ENCODE measurements at places on chromosomes 6 and 20.

GRCh38 chr20:53561505-53561904 is 32.1 kb downstream of the ZNF217 start:
- no peak for DNase-seq

DNA sequence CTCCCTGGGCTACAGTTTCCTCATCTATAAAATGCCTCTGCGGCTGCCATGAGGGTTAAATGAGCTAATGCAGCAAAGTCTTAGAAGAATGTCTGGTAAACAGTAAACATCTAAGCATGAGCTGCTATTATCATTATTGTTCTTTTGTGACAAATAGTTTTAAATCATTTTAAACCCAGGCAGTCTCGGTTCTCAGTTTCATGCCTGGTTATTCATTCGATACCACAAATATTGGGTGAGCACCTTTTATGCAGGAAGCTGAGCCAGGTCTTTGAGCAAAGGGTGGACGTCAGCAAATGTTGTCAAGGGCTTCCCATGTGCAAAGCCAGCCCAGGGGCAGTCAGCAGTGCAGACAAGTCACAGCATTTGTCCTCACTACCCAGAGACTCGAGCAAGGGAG is 128.7 kb downstream of the NFATC2 start:
- no peak for DNase-seq

GRCh38 chr20:62887152-62887859 is 25.7 kb upstream of the TCFL5 start:
- peak; percentile 85 for DNase-seq

GRCh38 chr6:136440203-136440602 is 110.0 kb downstream of the MAP7 start:
- DNase-seq, result no peak

DNA sequence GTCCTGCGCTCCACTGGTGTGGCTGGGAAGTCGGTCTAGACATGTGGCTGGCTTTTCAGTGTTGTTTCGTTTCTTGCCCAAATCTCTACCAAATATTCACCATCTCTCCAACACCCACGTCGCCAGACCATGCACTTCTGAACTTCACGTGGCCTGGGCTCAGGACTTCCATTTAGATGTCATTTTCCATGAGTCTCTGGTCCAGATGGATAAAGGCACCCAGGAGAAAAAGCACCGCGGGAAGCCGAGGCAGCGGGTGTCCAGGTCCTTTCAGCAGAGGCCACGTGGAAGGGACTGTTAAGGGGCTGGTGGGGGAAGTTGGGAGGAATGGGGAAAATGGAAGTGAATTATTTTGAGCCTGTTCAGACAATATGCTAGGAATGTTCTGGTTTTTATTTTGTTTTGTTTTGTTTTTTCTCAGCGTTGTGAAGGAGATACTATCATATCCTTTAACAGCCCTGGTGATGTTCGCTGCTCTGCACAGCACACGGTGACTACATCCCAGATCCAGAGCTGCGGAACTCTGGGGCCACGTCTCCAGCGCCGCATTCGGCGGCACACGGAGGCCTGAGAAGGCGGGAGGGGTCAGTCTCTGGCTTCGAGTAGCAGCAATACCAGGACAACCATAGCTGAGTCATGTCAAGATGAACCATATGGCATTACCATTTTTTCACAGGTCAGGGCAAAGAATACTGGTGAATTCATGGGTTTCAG is 230.3 kb downstream of the THBS2 start:
- no peak for DNase-seq

- no peak for DNase-seq
These were observed 28.3 kb upstream of the HDAC2 start for GRCh38 chr6:113999284-113999683.

DNA sequence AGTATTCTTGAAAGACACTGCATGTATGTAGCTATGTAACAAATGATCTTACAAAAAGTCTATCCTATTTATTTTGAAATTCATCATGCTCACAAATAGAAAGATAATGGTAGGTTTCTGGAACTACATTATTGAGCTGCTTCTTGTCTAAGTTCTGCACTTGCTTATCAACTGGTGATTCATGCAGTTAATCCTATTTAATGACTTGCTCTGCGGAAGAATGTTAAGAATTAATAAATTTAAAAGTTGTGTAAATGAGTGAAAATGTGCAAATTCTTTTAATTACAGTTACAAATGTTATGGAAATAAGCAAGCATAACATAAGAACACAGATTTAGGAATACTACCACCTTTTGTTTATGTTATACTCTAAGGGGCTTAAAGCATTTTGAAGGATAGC is 67.1 kb upstream of the MCM9 start:
- DNase-seq, result no peak

DNA sequence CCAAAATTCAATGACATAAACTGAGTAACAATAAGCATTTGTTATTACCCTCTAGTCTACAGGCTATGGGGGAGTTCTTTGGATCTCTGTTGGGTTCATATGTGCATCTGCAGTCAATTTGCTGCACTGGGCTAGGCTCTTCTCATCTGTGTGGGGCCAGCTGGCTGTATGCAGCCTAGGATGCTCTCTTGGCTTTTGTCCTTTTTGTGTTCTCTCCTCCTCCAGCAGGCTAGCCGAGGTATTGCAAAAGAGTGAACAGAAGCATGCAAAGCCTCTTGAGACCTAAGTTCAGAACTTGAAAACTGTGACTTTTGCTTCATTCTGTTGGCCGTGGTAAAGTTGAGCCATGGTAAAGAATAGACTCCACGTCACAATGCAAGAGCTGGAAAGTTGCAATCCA is 62.8 kb upstream of the FOXO3 start:
- peak; percentile 36 for DNase-seq

GRCh38 chr6:148508401-148509041 is 165.9 kb downstream of the SASH1 start:
- no peak for DNase-seq

DNA sequence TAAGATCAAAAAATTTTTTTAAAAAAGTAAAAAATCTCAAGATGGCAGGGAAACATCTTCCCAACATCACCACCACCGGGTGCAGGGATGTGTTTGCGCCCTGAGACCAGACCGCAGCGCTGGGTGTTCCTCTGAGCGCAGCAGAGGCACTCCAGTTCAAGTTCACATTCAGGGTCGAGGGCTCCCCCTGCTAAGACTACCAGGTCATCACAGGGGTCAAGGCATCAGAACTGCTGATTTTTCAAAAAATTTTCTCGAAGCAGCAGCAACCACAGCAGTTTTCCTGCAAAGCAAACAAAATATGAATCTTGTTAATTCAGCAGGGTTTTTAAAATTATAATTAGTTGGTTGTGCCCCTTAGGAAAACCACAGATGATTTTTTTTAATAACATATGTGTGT is 83.1 kb downstream of the MYLK4 start:
- DNase-seq, result no peak

DNA sequence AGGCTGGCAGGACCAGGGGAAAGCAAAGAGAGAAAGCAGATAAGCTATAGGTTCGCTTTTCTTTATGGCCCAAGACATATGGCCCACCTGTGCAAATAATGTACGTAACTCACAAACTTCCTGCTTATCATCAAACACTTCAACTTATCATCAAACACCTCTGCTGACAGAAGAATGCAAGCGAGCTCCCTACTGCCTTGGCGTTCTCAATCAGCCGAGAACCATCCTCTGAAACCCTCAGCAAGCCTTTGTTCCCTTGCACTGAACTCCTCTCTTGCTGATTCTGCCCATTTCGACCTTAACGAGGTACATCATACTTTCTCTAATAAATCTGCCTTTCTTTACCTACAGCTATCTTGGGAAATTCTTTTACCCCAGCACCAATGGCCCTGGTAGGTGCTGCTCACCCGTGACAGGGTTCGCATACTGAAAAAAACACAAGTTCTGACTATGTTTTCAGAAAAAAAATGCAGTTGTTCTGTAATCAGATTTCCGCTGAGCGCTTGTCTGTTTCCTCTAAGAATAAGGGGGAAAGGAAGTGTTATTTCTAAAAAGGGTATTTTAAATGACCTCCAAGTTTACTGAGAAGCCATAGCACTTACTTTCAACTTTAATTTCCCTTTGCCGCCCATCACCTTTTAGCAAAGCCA is 28.3 kb downstream of the SERPINB6 start:
- peak; percentile 64 for DNase-seq

DNA sequence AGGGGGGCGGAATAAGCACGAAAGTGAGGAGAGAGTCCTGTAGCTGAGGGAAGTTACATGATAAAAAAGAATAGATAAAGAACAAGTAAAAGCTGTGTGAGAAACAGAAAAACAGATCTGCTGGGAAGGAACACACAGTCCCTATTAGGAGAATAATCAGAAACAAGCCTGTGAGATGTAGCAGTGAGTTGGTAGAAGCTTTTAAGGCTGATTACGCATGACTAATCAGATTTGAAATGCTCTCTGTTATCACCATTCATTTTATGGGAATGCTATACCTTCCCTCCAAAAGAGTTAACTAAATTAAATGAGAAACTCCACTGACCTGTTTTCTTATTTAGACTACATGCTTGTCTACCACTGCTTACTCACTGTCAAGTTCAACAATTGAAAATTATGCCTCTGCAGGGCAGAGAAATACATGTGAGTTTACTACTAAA is 15.8 kb downstream of the REPS1 start:
- no peak for DNase-seq

DNA sequence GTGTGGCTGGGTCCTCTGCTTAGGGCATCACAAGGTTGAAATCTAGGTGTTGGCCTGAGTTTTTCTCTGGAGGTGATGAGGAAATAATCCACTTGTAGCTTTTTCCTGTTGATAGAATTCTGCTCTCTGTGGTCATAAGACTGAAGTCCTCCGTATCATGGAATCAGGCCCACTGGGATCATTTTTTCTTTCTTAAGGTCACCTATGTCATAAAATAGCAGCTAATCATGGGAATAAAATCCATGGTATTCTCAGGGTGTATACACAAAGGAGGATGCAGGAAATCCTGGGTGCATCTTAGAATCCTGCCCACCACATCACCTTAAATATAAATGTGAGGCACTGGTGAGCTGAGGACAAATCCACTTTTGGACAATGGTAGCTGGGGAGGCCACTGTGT is 72.7 kb downstream of the PRDM1 start:
- no peak for DNase-seq

- DNase-seq, result no peak
These were observed 347.6 kb upstream of the MMS22L start for GRCh38 chr6:97630604-97631003.

GRCh38 chr6:16754876-16755275 is 6.4 kb downstream of the ATXN1 start:
- no peak for DNase-seq

DNA sequence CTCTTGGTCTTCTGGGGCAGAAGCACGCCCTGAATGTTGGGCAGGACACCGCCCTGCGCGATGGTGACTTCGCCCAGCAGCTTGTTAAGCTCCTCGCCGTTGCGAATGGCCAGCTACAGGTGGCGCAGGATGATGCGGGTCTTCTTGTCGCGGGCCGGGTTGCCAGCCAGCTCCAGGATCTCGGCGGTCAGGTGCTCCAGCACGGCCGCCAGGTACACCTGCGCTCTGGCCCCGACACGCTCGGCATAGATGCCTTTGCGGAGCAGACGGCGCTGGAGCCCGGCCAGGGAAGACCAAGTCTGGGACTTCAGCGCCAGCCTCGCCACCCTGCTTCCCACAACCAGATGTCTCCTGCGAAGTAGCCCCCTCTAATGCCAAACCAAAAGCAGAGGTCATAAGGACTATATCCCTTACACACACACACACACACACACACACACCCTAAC is 8.0 kb upstream of the SLC17A3 start:
- DNase-seq, result no peak

DNA sequence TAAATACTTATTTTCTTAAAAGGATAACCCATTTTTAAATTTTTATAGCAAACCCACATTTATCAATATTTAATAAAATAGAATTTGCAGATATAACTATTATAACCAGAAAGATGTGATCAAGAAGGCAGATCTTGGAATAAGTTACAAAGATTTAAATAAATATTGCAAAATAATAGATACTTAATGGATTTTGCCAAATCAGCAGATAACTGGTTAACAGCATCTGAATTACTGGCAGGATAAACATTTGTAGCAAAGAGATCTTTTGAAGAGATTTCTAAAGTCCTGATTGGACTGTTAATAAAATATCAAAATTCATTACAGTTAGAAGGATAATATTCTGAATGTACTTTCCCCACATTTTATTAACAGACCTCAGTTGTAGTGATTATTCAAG is 144.2 kb downstream of the PDSS2 start:
- no peak for DNase-seq

GRCh38 chr20:16292226-16292880 is 280.9 kb downstream of the KIF16B start:
- no peak for DNase-seq

GRCh38 chr6:116158641-116159040 is 32.7 kb upstream of the COL10A1 start:
- DNase-seq, result no peak

Data from GDM1 (cell line).